ENCODE measurements at places on chromosomes 11 and 22.

DNA sequence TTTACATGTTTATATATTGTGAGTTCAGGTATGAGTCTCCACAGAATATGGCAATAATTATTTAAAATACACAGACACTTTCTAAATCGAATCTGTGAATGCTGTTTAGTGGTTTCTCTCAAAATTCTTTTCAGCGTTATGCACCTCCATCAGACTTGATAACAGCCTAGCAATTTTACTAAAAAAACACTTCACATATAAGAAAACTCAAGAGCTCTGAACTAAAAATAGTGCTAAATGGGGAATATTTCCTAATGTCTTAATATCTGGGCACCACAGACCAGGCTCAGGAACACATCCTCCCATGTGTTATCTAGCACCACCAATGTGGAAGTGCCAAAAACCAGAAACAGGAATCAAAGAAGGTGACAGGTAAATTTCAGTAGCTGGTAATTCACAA lies 47.9 kb downstream of the ARHGAP32 start:
- DNase-seq, result no peak

- no peak for DNase-seq
Observed at GRCh38 chr22:19942157-19943081, 801 bp upstream of the TXNRD2 start.

DNA sequence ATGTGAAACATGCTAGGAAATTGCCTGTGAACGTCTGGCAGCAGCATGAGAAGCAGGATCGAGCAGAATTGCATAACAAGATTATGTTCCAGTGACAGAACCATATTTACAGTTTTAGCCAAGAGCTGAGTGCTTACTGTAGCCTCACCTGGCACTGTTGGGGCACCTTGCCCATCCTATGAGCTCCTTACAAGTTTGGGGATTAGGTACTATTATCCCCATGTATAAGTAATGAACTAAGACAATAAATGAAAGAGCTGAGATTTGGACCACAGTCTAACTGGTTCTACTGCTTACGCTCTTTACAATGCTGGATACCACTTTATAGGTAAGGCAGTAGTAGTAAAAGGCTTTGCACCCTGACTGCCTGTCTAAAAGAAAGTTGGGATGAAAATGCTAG lies 17.1 kb upstream of the PATE1 start:
- DNase-seq, result no peak

- no peak for DNase-seq
Observed at GRCh38 chr11:67364783-67365722, 8.3 kb downstream of the CLCF1 start.

GRCh38 chr11:15852179-15852578 lies 504.2 kb downstream of the SOX6 start:
- no peak for DNase-seq

- no peak for DNase-seq
Observed at GRCh38 chr11:77517226-77517625, 43.3 kb upstream of the PAK1 start.

- DNase-seq, result no peak
Observed at GRCh38 chr11:66224226-66224855, 44.1 kb upstream of the RAB1B start.

DNA sequence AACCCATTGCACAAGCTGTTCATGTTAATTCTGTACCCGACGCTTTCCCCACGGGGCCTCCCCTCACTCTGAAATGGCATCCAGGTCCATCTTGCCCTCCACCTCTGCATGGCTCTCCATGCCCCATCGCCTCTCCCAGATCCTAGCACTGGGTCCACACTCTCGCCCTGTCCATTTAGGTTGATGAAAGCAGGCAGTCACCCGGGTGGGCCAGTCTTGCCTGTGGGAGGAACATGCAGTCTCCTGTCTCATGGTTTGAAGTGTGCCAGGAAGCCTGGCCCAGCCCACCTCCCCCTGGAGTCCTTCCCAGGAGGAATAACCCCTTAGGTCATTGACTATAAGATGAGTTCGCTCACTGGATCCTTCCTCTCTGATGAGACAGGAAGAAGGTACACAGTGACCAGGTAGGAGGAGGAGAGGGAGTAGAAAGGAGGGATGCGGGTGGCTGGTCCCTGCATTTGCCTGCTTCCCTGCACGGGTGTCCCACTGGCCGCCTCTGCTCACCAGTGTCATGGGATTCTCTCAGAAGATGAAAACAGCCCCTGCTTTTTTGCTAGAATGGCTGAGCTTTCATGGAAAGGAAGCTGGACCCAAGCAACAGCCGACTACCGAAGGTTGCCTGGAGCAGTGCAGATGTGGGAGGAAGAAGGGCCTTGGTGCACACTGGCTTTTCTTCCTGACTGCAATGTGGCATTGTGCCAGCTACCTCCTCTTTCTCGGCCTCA lies 6.8 kb downstream of the TMEM121B start:
- DNase-seq, result no peak

DNA sequence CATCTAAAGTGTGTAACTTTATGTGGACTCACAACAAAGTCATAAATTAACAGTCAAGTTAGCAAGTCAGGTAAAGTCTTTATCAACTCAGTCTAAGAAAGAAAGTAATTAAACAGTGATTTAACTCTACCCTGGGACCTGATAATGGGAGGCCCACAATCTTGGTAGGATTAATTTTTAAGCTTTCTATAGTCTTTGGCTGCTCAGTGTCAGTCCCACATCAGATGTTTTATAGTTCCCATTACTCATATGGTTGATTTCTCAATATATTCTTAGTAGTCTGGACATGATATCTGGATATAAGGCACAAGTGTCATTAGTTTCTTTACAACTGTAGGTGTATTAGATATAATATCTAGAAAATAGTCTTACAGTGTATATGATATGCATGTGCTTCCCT lies 38.5 kb upstream of the SCN3B start:
- DNase-seq, result no peak

GRCh38 chr11:646214-646613 lies 9.1 kb downstream of the DRD4 start:
- DNase-seq, result no peak

DNA sequence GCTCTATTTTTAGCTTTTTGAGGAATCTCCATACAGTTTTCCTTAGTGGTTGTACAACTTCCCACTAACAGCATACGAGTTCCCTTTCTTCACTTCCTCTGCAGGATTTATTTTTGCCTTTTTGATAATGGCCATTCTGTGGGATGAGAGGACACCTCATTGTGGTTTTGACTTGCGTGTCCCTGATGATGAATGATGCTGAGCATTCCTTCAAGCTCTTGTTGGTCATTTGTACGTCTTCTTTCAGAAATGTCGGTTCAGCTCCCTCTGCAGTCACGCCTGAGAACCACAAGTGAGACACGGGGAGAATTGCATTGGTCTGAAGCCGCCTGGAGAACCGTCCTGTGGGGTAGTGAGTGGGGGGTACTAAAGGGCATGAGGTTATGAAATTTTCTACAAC lies 2.0 kb upstream of the KRTAP5-10 start:
- peak; percentile 10 for DNase-seq

DNA sequence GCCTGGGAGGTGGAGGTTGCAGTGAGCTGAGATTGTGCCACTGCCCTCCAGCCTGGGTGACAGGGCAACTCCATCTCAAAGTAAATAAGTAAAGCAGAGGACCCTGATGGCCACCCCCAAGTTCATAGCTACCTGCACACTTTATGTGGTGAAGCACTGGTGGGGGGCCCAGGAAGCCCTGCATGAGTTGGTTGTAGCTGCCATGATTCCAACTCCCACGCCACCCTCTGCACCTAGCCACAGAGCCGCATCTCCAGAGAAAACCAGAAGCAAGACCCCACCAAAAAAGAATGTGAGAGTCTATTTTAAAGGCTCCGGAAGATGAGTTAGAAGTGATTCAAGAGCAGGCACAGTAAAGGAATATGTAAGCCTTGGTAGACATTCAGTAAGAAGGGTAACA lies 20.4 kb upstream of the TMA7B start:
- DNase-seq, result no peak

DNA sequence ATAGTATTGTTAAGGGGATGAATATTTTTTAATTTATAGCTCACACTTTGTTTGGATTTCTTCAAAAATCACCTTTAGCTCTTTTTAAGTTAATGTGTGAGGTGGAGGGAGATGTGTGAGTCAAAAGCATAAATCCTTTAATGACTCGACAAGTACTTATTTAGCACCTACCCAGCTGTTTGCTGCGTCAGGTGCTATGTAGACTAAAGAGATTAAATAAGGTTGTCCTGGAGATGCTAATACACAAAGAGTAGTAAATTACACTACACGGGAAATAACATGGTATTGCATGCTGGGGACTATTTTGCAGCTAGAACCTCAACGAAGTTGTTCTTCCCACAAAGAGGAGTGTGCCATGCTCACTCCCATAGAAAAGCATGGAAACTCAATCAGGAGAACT lies 583.3 kb upstream of the TENM4 start:
- DNase-seq, result no peak

- no peak for DNase-seq
Observed at GRCh38 chr11:111905411-111905810, 6.2 kb downstream of the CRYAB start.

- no peak for DNase-seq
Observed at GRCh38 chr11:2375341-2375853, 1.7 kb upstream of the CD81 start.
